ENCODE measurements at places on chromosomes 7 and 10. TPM values are rescaled to one million over a fixed set of nuclear protein-coding genes. Genes with fewer than 3 reads are reported as not detected.
A peak's percentile ranks its signal among the peaks of the same experiment; 100 is the strongest.

DNA sequence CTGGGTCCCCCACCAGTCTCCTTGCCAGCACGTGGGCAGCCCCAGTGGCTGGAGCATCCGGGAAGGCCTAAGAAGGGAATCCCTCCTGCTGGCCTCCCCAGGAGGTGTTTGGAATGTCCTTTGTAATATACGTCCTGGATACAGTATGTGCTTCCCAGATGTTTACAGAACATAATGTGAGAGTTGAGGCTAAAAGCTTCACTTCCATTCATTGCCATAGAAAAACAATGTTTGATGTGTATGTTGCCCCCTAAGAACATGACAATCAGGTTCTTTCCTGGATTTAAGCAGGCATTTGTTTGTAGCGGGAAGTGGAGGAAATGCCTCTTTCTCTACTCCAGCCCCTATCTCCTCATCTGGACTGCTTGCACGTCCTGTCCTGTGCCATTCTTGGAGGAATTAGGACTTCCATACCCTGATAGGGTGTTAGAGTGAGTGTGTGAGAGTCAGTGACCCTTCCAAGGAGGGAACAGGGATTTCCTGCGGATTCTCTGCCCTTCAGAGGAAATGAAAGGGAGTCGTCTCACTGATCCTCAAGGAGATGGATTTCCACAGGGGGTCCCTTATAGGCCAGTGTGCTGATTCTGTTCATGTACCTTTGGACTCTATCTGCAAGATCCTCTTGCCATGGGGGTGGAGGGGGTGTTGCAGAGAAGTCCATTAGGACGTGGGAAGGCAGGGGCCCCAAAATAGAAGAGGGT lies 1.2 kb downstream of the IGFBP1 start:
- DNase-seq = no peak

The DOCK4 gene
- total RNA-seq = 14.2 TPM

DNA sequence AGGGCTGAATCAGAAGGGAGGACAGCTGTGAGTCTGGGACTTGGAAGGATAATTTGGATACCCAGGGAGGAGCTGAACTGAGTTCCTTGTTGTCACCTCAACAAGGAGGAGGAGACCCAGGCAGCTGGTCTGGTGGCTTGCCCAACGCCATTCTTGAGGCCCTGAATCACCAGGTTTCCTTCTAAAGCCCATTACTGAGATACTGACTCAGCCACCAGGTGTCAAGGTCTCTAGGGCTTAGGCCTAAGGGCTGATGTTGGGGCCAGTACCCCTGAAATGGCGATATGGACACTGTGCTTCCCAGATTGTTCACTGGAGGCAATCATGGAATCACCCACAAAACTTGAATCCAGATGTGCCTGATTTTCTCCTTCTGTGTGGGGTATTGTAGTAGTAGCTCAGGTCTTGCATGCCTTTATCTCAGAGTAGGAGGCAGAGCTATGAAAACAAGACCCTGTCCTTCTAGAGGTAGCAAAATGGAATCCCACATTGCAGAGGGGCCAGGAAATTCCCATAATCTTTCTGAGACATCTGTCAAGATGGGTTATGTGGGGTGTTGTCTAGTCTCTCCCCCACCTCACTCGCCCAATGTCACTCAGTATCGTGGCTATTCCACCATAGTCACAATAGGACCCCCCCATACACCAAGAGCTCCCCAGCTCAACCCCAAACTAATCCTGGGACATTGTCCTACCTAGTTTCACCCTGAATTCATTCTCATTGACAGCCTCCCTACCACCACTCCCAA lies 1.8 kb upstream of the ATG9B start:
- DNase-seq = peak; percentile 52

GRCh38 chr10:48772059-48772458 lies 87.4 kb downstream of the WDFY4 start:
- no peak for DNase-seq

DNA sequence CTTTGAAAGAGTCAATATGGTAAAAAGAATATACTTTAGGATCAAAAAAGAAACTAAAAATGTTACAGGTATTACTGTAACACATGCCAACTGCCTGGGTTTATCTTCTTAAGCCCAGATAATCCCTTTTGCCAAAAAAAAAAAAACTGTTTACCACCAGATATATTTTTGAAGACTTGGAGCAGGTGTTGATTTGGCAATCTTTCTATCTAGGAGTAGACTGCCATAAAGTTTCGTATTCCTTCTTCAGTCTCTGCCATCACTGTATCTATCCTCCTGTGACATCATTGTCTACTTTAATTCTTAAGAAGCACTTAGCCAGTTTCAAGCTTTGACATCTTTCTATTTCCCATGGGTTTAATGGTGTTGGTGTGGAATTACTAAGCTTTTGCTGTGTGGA lies 161.0 kb downstream of the ST7 start:
- no peak for DNase-seq

- no peak for DNase-seq
Measured at GRCh38 chr7:116292381-116292780, 82.0 kb downstream of the TES start.

The CDC14C gene
- total RNA-seq = under 0.01 TPM

The EVX1 gene
- total RNA-seq = not detected

The ADO gene
- 8.1 TPM for total RNA-seq
